HT1080 (cell line): ENCODE measurements at places on chromosomes 2 and 18. TPM values are rescaled to one million over a fixed set of nuclear protein-coding genes. Genes with fewer than 3 reads are reported as not detected.

Gene LOXL3
- total RNA-seq, result 48.5 and 49.8 TPM in 2 replicates

Gene NT5C1B
- not detected in 2 replicates for total RNA-seq

Gene CACNB4
- 0.29 and 0.60 TPM in 2 replicates for total RNA-seq

Gene COBLL1
- 5.2 and 8.3 TPM in 2 replicates for total RNA-seq

Gene POTEI
- total RNA-seq, result 0.31 and 0.33 TPM in 2 replicates

Gene KYNU
- 0.47 and 1.0 TPM in 2 replicates for total RNA-seq

Gene SIX2
- total RNA-seq, result 11.5 and 15.6 TPM in 2 replicates

DNA sequence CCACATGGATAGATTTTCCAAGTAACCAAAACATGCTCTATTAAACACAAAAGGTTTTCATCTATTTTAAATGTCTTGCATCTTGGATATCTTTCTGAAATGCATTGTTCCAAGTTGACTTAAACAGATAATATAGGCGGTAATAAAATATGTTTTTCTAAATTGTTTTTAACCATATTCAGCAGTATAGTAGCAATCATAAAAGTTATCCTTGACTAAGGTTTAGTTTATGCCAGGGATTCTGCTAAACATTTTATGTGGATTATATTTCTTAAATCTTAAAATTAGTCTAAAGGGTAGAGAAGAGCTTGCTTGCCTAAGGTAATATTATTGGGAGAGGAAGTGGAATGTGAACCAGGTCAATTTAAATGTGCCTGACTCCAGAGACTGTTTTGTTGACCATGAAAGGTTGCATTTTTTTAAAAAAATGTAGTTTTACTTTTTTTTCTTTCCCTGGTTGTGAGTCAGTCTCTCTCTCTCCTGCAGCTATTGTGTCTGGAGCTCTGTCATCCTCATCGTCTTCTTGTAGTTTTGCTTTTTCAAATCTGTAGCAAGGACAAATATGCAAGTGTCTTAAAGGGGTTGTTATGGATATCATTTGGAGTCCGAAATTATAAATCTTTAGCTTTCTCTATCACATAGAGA lies 309.1 kb upstream of the COL3A1 start:
- DNase-seq, result peak; percentile 43

DNA sequence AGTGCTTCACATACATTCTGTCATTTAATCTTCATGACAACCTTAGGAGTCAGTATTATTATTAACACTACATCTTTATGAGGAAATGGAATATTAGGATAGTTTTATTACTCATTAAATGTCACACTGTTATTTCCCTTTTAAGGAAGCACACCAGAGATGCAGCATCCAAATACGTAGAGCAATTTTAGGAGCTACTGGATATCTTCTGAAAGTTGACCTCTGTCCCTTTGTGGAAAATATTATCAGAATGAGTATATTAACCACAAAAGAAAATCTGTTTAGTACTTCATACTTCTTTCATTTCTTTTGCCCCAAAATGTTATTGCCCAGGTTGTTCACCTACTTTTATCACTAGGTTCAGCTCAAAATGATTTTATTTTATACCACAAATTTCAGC lies 72.9 kb upstream of the APCDD1 start:
- DNase-seq, result no peak

GRCh38 chr18:61666876-61667590 lies 225.8 kb downstream of the RNF152 start:
- no peak for DNase-seq

DNA sequence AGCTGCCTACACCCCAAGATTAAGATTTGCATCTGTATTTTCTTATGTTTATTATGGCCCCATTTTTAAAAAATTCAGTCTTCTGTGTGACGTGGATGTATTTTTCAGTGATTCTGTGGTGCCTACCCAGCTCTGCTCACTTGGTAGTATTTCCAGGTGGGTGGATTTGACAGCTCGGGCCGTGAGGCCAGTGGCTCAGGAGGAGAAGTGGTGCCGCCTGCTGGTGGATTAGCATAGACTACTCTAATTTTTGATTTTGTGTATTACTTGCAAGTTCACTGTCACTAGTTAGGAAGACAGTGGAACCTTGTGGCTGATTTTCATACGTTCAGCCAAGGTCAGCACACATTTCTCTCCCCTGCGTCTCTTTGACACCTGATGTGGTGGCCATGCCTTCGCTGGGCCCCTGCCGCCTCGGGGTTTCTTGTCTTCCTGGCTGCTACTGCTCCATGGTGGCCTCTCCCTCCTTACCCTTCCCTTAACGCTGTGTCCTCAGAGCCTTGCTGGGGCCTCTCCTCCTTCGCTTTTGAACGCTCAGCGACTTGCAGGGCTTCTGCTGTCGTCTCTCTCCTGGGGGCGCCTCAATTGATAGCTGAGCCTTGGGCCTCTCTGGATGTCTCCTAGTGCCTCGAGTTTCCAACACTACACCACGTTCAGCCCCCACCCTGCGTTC lies 89.4 kb downstream of the DGKD start:
- DNase-seq, result peak; percentile 74

- DNase-seq, result no peak
These were observed 152.9 kb downstream of the SMAD7 start for GRCh38 chr18:48797841-48798255.

GRCh38 chr2:13020469-13020868 lies 303.7 kb downstream of the TRIB2 start:
- DNase-seq, result no peak

- DNase-seq, result no peak
These were observed 460.8 kb upstream of the HS6ST1 start for GRCh38 chr2:128779301-128780095.

DNA sequence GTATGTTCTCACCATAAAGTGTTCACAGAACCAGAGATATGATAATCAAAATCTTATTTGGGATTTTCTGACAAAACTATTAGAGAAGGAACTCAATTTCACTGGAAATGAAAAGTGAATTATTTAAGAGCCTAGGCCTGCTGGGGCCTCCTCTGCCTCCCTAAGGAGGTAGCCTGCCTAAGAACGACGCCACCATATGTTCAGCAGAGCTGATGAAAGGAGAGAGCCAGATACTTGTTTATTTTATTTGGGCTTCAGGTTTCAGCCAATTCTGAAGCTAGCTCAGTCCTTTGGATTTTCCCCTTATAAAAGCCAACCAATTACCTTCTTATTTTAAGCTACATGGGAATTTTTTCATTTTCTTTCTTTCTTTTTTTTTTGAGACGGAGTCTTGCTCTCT lies 433.1 kb upstream of the MAP2 start:
- no peak for DNase-seq

- no peak for DNase-seq
These were observed 1933.3 kb downstream of the SUCLG1 start for GRCh38 chr2:82525744-82526143.

GRCh38 chr2:72148837-72149555 lies 1.3 kb upstream of the CYP26B1 start:
- DNase-seq, result no peak

DNA sequence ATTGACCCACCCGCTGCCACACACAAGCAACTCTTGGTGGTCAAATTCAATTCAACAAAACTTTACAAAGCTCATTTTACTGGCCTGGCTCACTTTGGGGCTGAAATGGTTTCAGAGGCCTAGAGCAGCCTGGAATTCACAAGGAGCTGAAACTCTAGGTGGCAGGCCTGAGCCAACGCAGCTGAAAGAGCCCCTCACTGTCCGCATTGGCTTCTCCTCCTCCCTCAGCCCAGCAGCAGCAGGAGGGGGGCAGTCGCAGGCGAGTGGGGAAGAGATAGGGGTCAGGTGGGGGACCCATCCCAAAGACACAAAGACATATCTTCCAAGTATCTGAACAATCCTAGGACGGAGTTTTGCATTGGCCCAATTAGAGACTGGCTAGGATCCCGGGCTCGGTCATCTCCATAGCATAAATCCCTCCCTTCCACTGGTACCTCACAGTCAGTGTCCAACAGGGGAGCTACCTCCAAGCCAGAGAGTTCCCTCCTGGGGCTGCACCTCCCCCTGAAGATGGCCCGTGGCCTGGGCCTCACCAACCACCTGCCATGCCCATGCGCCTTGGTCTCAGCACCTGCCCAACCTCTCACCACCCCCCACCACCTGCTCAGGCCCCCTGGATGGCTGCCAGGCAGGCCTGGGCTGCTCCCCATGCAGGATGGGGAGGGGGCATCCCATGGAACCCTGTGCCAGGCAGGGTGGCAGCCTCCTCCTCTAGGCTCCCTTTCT lies 113.4 kb downstream of the ZBTB7C start:
- peak; percentile 20 for DNase-seq

- peak; percentile 57 for DNase-seq
These were observed 221.1 kb upstream of the NRP2 start for GRCh38 chr2:205461169-205461568.

DNA sequence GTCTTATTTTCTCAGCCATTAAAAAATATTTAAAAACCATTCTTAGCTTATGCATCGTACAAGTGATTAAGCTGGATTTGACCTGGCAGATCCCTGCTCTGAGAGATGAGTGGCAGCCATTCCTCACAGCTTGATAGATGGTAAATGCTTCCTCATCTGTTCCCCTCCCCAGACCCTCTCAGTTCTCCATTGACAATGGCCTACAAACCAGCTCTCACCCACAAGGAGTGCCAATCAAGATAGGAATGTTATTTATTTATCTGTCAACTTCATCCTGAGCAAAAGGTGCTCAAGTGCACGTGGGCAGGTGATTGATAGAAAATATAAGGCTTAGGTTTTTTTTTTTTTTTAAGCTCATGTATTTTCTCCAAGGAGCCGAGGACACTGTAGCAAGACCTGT lies 98.7 kb upstream of the FAM136A start:
- DNase-seq, result no peak

DNA sequence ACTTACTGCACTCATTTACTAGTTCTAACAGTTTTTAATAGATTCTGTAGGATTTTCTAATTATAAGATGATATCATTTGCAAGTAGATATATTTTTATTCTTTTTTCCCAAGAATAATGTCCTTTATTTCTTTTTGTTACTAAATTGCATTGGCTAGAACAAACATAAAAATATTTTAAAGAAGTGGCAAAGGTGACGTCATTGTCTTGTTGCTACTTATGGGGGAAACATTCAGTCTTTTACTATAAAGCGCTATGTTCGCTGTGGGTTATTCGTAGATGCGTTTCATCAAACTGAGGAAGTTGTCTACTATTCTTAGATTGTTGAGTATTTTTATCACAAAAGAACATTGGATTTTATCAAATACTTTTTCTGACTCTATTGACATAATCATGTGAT lies 765.2 kb upstream of the POU3F3 start:
- DNase-seq, result no peak

DNA sequence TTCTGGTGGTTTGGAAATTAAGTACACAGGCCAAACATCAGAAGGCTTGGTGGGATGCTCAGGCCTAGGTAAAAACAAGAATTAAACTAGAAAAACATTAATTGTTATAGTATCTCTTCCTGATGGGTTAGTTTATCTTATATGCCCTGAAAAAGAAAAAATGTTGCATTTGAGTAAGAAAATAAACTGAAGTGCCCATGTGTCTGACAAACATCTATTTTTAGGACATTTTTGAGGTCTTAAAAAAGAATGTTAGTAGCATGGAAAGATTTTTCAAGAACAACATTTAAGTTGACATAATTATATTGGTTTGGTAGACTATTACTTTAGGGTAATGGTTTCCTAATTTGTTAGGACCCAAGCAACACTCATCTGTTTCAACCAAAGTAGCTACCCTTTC lies 140.1 kb upstream of the RND3 start:
- DNase-seq, result no peak
